NCI-H2029 treated with DMSO at 0.1 percent for 48 hours (cell line): ENCODE measurements at places on chromosomes 7 and 10.
A peak's percentile ranks its signal among the peaks of the same experiment; 100 is the strongest.

DNA sequence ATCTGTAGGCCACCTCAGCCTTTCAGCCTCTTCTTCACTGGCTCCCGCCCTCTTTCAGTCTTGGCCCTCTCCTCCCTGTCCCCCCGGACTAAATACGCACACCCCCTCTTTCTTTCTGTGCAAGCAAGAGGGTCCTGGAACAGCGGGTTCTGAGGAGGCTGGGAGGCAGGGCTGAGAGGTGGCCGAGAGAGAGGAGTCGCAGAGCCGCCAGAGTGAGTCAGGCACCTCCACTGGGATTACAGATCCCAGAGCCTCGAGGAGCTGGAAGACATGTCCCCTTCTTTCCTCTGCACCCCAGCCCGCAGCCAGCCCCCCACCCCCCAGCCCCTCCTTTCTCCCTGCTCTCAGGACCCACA is 182 bp downstream of the CCDC136 start:
- no peak for DNase-seq

DNA sequence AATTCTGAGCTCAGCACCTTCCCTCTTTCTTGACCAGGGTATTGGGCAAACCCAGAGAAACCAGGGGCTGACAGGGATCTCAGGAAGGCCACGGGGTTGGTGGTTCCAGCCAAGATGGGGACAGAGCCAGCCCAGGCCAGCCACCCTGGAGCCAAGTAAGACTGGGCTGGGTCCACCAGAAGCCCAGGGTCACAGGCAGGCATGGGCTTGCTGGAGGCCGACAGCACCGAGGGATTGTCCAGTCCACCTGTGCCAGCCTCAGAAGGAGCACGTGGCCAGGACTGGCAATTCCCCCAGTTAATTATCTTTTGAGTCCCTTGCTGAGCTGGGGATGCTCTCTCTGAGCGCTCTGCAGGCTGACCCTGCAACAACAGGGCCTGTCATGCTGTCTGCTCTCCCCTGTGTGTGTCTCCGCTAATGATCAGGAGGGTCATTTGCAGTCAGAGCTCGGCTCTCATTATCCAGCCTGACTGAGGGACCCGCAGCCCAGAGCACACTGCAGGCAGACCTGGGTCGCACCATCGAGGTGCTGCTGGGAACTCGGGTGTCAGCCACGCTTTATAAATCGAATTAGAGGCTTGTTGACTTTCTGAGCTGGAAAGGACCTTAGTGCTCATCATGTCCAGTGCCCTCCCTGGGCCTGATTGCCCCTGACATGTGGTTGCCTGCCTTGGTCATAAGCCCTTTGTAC is 69.5 kb upstream of the PPIF start:
- DNase-seq = no peak

- DNase-seq = no peak
These were observed 695.5 kb downstream of the GRM8 start for GRCh38 chr7:126557271-126557670.

- DNase-seq = no peak
These were observed 46.2 kb downstream of the BMPR1A start for GRCh38 chr10:86802473-86803108.

DNA sequence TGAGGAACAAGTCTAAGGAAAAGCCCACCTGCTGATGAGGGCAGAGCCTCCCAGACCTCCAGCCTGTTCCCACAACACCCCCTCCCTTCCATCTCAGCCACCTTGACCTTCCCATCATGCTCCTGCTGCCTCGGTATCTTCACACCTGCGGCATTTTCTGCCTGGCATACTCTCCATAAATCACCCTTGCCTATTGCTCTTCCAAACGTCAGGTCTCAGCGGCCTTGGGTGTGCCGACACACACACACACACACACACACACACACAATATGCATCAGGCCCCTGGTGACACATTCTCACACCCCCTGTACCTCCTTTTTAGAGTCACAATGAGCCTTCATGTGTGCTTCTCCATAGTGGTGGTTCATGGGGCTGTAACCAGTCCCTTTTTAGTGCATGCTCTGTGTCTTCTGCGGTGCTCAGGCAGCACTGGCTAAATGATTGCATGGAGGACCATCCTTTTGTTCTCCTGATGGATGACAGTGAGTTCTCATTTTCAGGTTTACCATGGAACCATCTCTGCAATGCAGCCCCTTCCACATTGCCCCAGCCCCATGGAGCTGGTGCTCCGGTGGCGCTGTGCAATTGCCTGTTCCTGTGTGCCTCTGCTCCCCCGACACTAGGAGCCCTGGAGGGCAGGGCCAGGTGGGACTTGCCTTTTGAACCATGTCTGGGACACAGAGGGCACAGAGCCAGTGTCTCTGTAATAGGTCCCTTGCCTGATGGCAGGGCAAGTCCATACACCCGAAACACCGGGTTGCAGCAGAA is 4.5 kb downstream of the ADIRF start:
- DNase-seq = no peak

DNA sequence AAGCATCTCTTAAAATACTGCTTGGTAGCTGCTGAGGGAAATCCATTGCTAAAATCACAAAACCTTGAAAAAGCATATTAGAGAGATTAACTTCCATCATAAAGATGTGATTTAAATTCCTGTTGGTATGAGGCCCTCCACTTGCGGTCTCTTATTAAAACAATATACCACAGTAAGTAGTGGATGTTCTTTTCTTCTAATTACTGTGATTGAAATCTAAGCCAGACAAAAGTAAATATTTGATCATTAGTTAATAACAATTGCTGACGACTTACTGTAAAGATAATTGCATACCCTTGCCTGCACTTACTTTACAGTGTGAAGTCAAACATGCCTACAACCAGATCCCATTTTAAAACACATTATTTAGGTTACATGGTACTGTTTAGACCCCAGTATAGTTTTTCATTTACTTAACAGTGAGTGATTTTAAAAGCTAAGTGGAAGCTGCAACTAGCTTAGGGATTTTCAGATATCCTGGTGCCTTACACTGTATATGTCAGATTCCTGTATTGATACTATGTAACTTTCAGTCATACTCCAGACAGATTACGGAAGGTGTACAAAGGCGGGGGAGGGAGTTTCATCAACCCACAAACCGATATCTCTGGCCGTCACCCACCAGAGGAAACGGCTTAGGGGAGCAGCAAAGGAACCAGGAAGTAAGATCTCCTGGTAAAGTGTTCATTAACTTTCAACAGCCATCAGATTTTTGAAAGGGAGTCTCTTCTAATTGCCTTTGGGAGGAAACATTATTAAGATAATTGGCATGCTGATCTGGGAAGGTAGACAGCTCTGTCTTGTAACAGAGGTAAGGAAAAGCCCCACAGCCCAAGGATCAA is 986 bp downstream of the NRP1 start:
- DNase-seq = no peak

GRCh38 chr7:157829491-157829890 is 492.7 kb downstream of the DNAJB6 start:
- no peak for DNase-seq

GRCh38 chr10:74104480-74104879 is 46.1 kb downstream of the AP3M1 start:
- DNase-seq = no peak

GRCh38 chr10:100948916-100949315 is 20.4 kb upstream of the SEMA4G start:
- DNase-seq = no peak

DNA sequence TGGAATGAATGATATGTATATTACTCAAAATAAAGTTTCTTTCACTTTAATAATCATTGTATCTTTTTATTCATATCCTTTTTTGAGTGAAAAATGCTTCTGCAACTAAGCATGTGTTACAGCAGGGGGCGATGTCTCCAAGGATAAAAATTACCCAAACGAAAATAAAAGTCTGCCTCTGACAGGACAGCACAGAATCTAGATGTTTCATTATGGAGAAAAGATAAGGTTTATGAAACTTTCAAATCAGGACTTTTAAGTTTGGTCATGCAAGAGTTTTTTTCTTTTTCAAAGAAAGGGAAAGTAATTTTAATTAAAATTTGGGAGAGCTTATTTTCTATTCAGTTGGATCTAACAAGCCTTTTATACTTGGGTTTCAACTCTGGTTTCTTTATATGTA is 48.4 kb downstream of the TES start:
- DNase-seq = no peak

GRCh38 chr7:43294080-43294630 is 181.7 kb downstream of the HECW1 start:
- no peak for DNase-seq

DNA sequence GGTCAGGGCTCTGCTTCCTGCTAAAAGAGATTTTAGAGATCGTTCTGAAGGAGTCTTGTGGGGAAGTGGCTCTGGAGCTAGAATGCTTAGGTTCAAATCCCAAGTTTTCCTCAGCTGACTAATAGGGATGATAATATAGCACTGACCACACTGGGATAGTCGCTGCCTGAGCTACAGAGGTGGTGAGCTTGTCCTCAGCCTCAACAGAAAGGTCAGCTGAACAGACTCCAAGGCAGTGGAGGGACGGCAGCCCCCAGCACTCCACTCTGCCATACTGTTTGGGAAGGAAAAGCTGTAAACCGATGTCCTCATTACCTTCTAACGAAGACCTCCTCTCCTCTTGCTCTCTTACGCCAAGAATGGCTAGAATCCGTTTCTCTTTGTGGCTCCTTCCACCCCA is 36.2 kb downstream of the KAT6B start:
- no peak for DNase-seq

- no peak for DNase-seq
These were observed 26.0 kb downstream of the PPP1R3A start for GRCh38 chr7:113892818-113893217.

DNA sequence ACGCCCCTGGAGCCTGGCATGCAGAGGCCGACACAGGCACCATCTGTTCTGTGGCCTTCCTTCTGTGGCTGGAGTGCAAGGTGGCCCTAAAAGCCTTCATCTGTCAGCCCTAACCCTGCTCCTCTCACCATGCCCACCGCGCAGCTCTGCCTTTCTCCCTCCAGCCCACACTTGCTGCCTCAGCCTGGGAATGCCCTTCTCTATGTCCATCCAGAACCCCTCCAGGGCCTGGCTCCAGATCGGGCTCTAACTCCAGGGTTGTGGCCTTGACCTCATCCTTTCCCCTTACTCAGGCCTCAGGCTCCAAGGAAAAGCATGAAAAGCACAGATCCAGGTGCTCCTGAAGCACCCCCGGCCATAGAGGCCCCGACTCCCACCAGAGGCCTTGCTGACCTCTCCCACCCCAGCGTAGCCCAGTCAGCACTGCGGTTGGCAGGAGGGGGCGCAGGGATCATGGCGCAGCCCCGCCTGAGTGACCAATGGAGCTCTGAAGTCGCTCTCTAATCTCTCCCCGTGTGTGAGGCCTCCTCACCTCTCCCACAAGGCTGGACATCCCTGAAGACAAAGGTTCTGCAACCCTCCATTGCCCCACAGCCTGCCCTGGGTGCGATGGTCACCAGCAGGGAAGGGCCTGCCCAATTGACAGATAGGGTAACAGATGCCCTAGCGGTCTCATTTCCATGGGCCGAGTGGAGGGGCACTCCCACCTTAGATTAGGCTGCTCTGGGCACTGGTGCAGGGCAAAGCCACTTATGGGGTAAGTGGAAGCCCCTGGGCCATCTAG is 9.2 kb downstream of the ZCCHC24 start:
- no peak for DNase-seq

DNA sequence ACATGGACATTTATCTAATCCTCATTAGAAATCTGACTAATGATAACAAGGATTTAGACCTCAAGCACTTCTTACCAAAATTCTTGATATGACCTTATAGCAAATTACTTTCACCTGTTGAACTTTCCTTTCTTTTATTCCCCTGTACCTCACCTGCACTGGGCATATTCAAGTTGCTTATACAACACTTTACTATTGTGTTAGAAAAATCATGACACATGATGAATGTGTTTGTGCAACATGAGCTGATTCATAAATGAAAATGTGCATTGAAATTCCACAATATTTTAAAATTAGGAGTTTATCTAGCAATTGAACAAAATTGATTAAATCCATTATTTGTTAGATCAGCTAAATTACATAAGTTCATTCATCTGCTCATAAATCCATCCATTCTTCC is 160.6 kb downstream of the CFTR start:
- no peak for DNase-seq

DNA sequence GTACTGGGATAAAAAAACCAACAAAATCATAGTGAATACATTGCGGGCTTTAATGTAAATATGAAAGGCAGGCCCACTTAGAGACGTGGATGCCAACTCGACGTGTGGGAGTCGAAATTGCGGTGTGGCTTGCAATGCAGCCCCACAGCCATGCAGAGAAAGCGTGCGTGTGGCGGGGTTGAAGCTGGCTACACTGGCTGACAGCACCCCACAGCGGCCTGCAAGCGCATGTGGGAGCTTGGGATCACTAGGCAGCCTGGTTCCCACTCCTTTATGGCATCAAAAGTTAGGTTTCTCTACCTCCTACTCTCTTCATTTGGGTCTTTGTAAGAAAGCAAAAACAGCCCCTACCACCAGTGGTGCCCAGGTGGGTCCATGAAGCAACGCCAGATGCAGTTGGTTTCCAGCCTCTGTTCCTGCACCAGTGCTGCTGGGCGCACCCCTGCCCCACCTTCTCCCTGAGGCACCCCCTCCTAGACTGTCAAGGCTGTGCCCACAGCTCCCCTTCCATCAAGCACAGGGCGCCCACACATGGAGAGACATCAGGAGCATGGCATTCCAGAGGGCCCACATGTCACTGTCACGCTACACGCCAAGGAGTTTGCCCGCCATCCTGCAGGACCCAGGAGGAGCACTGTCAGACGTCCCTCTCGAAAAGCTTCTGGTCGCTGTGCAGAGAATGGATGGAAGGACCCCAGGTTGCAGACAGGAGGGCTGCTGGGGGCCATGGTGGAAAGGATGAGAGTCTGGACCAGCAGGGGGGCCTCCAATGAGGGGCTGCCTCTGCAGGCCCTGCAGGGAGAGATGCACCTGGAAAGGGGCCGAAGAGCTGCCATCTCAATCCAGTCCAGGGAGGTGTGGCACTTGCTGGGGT is 142.9 kb downstream of the PAXIP1 start:
- no peak for DNase-seq

DNA sequence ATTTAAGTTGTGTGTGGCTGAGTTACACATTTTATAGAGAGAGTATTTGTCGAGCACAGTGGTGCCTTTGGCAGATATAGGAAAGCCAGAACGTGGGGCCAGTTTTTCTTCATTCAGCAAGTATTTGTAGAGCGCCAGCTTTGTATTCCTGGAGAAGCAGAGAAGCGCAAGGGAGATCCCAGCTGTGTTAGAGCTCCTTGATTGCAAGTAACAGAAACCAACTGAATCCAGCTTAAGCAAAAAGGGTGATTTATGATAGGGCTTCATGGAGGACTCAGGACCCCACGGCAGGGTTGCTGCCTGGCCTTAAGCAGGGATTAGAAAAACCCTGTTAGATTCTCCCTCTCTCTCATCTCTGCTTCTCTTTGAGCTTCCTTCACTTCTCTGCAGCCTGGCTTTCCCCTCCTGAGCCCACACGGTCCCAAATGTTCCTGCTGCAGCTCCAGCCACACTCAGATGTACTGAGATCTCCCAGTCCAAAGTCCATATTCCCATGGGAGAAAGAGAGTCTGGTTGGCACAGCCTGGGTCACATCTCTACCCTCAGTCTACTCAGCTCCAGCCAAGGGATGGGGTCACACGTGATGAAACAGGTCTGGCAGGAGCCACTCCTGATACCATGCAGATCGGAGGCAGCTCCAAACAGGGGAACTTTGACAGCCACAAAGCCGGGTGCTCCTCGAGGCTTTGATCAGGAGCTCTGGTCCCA is 16.7 kb downstream of the UBTD1 start:
- DNase-seq = no peak

GRCh38 chr10:130463876-130464364 is 327.7 kb downstream of the GLRX3 start:
- DNase-seq = peak; percentile 32

GRCh38 chr10:132796846-132797245 is 10.9 kb upstream of the NKX6-2 start:
- DNase-seq = no peak
